Naive thymus-derived CD8-positive, alpha-beta T cell (primary cell): ENCODE measurements at places on chromosomes 2 and 18.

DNA sequence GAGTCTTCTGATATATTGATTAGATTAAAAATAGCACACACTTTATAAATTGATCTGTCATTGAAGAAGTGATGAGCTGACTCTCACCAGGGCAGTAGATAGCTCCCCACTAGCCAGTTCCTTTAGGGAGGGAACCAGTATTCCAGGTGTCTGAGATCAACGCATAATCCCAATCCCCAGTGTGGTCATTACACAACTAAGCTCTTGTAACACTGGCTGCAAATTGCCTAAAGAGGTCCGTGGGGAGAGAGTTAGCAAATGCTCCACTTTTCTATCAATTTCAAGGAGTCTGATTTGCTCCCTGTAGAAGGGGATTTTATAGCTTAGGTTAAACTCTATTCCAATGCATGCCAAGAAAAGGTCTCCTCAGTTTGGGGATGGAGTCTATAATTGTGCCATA is 7.7 kb downstream of the SLC14A1 start:
- DNase-seq, result no peak

GRCh38 chr18:79523206-79523735 is 127.5 kb downstream of the NFATC1 start:
- peak; percentile 56 for DNase-seq

- no peak for DNase-seq
Observed at GRCh38 chr2:16093639-16094529, 153.5 kb downstream of the MYCN start.

DNA sequence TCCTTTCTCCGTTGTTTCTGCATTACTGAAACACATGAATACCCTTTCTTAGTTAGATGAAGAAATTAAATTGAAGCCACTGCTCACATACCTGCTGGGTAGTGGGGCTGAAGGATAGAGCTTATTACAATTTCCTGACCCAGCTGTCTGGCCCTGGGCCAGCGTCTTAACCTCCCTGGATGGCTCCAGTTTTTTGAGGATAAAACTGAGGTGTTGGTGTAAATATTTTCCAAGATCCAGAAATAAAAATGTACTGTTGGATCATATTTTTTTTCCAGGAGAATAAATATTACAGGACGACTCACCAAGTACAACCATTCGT is 3.5 kb downstream of the RNF144A start:
- DNase-seq, result no peak

- no peak for DNase-seq
Observed at GRCh38 chr2:96542357-96542977, 5.9 kb downstream of the ARID5A start.

- DNase-seq, result no peak
Observed at GRCh38 chr2:152564754-152565551, 152.3 kb downstream of the PRPF40A start.

- DNase-seq, result peak; percentile 80
Observed at GRCh38 chr2:216692636-216693413, 2.5 kb downstream of the IGFBP5 start.

GRCh38 chr2:141968433-141968832 is 162.4 kb downstream of the LRP1B start:
- DNase-seq, result no peak

DNA sequence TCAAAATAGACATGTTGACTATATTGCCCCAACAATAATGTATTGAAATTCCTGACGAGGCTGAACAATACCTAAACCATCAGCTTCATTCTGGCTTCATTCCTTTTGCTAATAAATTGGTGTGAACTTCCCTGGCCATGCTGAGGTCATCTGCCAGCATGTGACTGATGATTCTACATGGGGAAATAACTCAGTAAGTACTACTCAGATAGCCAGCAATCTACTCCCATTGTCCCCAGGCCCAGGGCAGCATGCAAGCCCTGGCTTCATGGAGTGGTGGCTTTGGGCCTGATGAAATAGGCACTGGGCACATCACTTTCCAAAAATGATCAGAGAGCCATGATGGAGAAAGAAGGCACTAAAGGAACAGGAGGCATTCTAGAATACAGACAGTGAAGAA is 468.5 kb upstream of the PIK3C3 start:
- no peak for DNase-seq

DNA sequence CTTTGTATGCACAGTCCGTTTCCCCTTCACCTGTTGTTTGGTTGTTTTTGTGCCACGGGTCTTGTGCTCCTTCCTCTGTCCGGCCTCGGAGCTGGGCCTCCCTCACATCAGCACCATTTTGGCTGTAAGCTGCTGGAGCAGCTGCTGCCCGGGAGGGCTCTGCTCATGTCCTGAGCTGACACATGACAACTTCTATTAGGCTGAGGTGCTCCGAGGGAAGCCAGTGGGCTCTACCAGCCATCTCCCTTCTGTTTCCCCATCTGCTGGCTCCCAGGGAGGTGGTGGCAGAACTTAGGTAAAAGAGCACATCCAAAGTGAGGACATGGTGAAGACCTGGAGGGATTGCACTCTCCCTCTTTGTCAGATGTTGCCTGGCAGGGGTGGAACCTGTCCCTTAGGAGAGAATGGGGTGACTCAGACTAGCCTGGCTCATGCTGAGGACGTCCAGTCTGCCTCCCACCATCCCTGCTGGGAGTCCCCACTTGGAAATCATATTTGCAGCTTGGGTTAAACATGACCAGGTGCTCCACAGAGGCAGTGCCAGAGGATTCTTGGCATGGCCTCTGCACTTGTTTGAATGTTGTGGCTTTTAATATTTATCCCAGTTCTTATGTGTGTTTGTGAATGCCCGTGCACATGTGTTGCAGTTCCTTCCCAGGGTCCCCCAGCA is 49.8 kb upstream of the TNP1 start:
- no peak for DNase-seq

DNA sequence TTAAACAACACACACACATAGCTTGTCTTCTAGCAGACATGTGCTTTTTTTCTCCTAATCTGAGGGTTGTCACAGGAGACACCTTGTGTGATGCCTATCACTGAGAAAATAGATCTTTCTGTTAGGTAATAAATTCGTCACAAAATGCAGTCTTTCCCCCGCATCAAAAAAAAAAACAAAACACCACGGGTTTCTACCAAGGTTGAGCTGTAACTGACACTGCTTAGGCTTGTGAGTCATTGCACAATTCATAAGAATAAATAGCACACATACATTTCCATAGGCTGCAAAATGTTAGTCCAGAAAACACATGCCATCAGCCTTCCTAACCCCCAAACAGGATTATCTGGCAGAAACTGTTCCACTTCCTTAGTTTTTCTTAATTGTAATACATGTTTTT is 6.5 kb downstream of the TMEM163 start:
- DNase-seq, result no peak
